ENCODE measurements at places on chromosomes 2 and 18. TPM values are rescaled to one million over a fixed set of nuclear protein-coding genes. Genes with fewer than 3 reads are reported as not detected.
A peak's percentile ranks its signal among the peaks of the same experiment; 100 is the strongest.

GRCh38 chr2:37098416-37099118 lies 14.2 kb downstream of the GPATCH11 start:
- no peak for DNase-seq
- H3K27ac ChIP-seq, result no peak overlapping the region
- H3K4me1 ChIP-seq, result no peaks in the 10 kb centered on the region
- no peak overlapping the region for H3K4me3 ChIP-seq
- H3K36me3 ChIP-seq, result no peaks in the 10 kb centered on the region

DNA sequence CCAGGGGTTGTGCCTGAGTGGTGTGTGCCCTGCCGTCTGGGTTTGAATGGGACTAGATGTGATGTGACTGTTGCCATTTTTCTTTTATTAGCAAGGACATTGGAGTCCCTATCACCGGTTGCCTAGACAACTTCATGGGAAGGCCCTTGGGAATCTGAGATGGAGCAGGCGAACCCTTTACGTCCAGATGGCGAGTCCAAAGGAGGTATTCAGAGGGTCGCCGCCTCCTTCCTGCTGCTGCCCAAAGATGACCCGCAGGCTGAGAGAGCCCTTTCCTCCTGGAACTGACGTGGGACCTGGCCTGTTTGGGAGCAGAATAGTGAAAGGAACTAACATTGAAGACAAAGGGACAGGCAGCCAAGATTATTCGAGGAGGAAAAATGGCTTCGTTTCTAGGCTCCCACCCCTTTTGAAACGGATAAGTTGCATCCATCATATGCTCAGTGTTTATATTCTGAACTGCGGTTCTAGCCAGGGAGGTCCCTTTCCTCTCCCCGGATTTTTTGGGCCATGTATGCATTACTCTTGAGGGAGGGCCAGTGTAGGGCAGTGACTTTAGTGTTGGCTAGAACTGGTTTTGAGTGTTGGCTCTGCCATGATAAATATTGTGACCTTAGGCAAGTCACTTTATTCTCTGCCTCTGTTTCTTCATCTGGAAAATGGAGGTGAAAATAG lies 673 bp downstream of the CENPO start:
- no peaks in the 10 kb centered on the region for H3K36me3 ChIP-seq
- no peak for DNase-seq
- H3K27ac ChIP-seq, result peak overlapping the region; percentile 99
- no peaks in the 10 kb centered on the region for H3K27me3 ChIP-seq

- no peak overlapping the region for H3K4me3 ChIP-seq
- peak; percentile 65 for DNase-seq
- no peaks in the 10 kb centered on the region for H3K36me3 ChIP-seq
- H3K27ac ChIP-seq, result peak overlapping the region; percentile 24
These were observed 18.0 kb downstream of the PARD6G start for GRCh38 chr18:80229363-80229762.

The HPCAL1 gene
- 11.1 TPM for total RNA-seq

GRCh38 chr18:67331857-67332256 lies 184.7 kb downstream of the DSEL start:
- H3K36me3 ChIP-seq, result no peaks in the 10 kb centered on the region
- DNase-seq, result no peak
- H3K4me3 ChIP-seq, result no peak overlapping the region

The POTEJ gene
- total RNA-seq, result 0.21 TPM

The IL36RN gene
- total RNA-seq, result not detected

The RGPD3 gene
- total RNA-seq, result not detected

DNA sequence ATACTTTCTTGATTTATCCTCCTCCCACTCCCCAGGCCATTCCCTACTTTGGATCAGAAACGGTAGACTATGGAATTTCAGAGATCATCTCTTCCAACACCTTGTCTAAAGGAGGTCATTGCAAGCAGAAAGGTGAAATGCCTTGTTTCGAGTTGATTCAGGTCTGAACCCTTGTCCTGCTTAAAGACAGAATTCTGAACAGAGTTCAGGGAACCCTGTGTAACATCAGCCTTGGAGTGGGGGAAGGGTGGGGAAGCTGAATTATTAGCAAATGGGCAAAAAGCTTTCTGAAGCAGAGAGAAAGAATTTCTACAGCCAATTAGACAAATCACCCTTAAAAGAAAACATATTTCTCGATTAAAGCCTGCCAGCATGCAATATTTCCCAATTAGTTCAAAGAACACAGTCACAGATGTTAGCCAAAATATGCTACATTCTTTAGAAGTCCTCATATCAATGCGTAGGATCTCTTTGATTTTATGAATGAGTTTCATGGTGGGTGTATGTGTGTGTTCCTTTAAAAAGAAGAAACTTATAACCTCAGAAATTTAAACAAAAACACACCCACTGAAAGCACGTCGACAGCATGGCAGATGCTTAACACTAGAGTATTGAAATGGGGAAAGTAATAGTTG lies 353.1 kb downstream of the RND3 start:
- no peak overlapping the region for H3K4me3 ChIP-seq
- no peaks in the 10 kb centered on the region for H3K36me3 ChIP-seq
- no peaks in the 10 kb centered on the region for H3K4me1 ChIP-seq
- no peaks in the 10 kb centered on the region for H3K27me3 ChIP-seq
- no peak for DNase-seq

Data from uterus (tissue), 4 donors.